ENCODE measurements at places on chromosomes 6 and 20. TPM values are rescaled to one million over a fixed set of nuclear protein-coding genes. Genes with fewer than 3 reads are reported as not detected.

Gene TFAP2C
- total RNA-seq: 1.5 TPM

Gene GDAP1L1
- total RNA-seq: 0.43 TPM

GRCh38 chr6:19757036-19757435 lies 80.1 kb upstream of the ID4 start:
- no peak for DNase-seq

- no peak for DNase-seq
Measured at GRCh38 chr20:33028875-33029274, 2.6 kb upstream of the BPIFB6 start.

Gene GINS1
- total RNA-seq: 14.8 TPM
